Stimulated activated CD4-positive, alpha-beta T cell treated with anti-CD3 and anti-CD28 coated beads, TNF-alpha, amount 100 ng/mL, for 24 hours (primary cell): ENCODE measurements at places on chromosomes 6 and 20.
A peak's percentile ranks its signal among the peaks of the same experiment; 100 is the strongest.

DNA sequence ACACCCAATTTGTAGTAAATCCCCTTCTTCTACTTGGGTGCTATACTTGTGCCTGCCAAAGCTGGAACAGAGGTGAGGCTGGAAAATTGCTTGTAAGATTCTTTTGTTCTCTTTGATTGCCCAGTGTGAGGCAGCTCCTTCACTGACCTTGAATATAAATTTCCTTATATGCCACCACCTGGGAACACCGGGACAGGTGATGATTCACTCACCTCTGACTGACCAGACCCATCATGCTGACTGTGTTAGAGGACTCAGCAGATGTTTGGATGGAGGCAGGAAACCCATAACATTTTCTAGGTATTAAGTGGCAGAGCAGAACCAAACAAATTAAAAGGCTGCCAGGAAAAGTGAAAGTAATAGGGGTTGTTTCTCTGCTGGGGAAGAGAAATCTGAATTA lies 120.9 kb downstream of the GRM1 start:
- DNase-seq: no peak

GRCh38 chr20:54665812-54666211 lies 190.4 kb downstream of the DOK5 start:
- no peak for DNase-seq

- DNase-seq: no peak
Measured at GRCh38 chr20:605237-605636, 4.9 kb downstream of the TCF15 start.

- DNase-seq: no peak
Measured at GRCh38 chr6:130730600-130730999, 96.6 kb upstream of the SMLR1 start.

DNA sequence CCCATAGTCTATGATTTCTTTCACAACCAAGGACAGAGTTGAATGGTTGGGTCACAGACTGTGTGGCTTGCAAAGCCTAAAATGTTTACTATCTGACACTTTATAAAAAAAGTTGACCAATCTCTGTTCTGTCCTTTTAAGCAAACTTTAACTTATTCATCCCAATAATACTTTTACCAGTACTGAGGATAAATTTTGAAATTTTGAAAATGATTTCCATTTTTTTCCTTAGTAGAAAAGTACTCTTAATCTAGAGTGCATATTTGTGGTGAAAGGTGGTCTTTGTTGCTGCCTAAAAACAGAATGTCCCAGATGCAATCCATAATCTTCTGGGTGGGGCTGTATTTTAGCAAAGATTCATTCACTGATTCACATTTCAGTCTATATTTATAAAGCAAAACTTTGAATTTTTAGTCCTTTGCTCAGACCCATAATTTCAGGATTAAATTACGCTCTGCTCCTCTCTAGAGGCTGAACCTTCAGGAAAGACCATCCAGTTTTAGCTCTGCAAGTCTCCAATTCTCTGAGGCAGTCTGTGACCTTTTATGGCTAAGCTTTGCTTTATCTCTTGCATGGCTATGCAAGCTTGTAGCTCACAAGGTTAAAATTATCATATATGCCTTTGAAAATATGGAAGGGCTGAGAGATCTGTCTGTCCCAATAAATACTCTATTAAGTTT lies 573.5 kb downstream of the COL12A1 start:
- no peak for DNase-seq

- DNase-seq: no peak
Measured at GRCh38 chr6:147561726-147562125, 53.2 kb downstream of the SAMD5 start.

GRCh38 chr6:141677598-141678211 lies 455.0 kb upstream of the GJE1 start:
- no peak for DNase-seq

DNA sequence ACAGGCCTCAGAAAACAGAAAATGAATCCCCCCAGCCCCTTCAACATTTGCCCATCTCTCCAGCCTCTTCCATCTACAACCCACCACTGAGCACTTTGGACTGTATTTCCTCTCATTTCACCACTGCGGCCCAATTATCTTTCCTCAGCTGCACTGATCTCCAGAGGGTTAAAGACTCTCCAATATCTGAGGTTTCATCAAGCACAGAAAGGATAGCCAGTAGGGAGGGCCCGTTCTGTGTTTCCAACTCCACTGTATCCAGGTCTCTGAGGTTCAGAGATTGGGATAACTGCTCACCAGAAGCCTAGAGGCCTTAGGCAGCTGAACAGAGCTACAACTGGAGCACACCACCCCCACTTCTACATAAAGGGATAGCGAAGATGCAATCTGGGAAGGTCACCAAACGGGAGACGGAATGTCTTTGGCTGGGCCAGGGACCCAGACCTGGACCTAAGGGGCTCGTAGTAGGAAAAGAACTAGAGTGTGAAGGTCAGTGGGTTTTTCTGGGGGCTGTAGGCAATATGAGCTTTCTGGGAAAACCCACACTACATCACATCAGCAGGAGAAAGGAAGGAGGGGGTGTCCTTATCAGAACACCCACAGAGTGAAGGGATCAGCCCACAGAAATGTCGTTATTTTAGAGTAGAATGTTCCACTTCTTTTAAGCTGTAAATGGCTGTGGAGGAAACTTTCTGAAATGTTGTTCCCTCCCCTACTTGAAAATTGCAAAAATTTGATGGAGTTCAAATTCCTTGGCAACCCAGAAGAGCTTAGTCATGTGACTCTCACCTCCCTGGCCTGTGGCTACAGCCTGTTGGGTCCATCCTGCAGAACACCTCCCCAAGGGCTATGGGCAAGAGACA lies 7.3 kb downstream of the KCNK5 start:
- no peak for DNase-seq

DNA sequence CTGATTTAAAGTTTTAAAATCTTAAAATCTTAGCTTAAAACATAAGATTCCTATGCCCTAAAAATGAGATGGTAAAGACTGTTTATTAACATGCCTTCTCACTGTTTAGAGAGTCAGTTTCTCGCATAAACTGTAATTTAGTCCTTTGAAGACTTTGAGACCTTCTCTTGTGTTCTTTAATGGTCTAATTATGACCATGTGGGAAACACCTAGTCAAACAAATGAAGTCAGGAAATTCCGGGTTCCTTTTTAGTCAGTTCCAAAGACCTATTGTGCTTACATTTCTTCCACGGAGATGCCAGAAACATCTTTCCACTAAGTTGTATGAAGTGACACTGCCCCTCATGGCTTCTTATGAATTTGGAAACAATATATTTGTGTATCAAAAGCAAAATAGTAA lies 64.2 kb upstream of the KIF25 start:
- no peak for DNase-seq

- DNase-seq: no peak
Measured at GRCh38 chr6:81849248-81849647, 96.8 kb upstream of the TENT5A start.

- DNase-seq: no peak
Measured at GRCh38 chr6:45488889-45489288, 111.2 kb upstream of the SUPT3H start.

GRCh38 chr6:127641905-127642304 lies 64.9 kb downstream of the C6orf58 start:
- no peak for DNase-seq

DNA sequence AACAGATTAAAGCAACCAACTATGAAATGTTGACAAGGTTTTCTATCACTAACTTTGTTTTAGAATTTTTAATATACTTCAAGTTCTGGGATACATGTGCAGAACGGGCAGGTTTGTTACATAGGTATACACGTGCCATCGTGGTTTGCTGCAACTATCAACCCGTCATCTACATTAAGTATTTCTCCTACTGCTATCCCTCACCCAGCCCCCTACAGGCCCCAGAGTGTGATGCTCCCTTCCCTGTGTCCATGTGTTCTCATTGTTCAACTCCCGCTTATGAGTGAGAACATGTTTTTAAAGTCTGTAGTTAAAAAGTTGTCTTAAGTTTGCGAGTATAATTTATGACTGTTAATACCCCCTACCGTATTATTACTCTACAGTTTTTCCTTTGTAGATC lies 844.3 kb upstream of the MANEA start:
- DNase-seq: no peak

- no peak for DNase-seq
Measured at GRCh38 chr6:31498748-31499147, 803 bp downstream of the MICB start.

DNA sequence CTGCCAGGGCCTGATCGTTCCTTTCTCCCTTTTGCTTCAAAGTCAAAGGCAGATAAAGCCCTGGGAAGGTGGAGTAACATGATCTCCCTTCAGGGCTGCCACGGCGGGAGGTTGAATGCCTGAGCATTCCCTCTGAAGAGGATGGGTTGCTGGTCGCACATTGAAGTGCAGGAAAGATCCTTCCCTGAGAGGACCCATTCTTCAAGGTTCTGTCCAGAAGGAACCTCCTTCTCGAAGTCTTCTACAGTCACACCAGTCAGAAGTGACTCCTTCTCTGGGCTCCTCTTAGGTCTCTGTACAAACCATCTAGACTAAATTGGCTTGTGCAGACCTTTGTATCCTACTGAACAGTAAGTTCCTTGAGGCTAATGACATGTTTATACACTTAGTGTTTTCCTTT lies 192.6 kb upstream of the VGLL2 start:
- DNase-seq: no peak

DNA sequence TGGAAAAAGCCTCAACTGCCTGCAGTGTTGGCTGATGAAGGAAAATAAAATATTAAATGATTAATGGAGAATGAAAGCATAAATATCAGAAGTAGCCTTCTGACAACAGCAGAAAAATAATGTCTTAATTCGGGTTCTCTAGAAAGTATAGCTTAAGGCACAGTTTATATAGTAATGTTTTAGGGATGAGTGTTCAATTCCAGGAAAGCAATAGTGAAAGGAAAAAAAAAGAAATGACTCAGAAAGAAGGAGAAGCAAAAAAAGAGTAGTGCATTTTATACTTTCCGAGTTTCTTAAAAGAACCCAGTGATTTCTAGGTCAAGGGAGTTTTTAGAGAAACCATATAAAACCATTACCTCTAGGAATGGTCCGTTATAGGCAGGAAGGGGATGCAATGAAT lies 137.3 kb downstream of the HTR1B start:
- DNase-seq: no peak

DNA sequence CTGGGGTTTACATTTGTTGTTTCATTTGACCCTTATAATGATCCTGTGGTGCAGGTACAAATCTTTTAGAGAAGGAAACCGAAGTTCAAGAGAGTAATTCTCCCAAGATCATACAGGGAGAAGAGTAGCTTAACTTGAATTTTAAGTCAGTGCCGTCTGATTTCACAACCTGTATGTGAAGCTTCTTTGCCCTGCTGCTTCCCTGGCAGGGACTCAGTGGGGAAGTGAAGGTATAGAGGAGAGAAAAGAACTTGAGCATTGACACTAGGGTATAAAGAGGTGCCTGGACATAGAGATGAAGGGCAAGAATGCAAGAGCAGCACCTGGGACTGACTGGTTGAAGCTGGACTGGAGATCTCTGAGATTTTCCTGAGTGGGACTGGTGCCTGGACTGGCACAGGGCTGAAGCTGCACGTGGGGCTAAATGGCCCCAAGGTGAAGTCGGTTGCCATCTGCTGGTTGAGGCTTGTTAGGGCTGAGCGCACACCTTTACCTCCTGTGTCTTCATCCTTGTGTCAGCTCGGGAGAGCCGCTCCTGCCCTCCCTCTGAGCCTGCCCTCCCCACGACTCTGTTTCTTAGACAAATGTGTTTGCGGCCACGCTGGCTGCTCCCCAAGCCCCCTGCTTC lies 41.8 kb downstream of the FARS2 start:
- peak; percentile 41 for DNase-seq

DNA sequence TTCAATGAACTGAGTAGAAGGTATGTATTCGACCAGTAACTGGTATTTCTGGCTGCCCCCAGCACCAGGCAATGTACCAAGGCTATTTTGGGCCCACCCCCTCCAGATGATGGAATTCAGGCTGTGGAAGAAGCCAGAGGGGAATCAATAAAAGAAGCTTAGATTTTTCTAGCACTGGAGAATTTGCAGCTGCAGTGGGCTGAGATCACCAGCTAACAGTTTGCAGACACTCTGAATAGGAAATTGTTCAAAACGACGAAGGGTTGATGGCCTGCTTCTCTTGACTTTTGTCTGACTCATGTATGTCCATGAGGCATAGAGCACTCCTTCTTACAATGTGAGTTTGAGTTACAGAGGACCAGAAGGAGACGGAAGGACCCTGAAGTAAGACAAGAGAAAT lies 32.4 kb upstream of the FBXO9 start:
- no peak for DNase-seq

GRCh38 chr6:129623008-129623732 lies 86.8 kb downstream of the ARHGAP18 start:
- DNase-seq: no peak

GRCh38 chr6:108966855-108967755 lies 118.9 kb downstream of the ARMC2 start:
- no peak for DNase-seq

DNA sequence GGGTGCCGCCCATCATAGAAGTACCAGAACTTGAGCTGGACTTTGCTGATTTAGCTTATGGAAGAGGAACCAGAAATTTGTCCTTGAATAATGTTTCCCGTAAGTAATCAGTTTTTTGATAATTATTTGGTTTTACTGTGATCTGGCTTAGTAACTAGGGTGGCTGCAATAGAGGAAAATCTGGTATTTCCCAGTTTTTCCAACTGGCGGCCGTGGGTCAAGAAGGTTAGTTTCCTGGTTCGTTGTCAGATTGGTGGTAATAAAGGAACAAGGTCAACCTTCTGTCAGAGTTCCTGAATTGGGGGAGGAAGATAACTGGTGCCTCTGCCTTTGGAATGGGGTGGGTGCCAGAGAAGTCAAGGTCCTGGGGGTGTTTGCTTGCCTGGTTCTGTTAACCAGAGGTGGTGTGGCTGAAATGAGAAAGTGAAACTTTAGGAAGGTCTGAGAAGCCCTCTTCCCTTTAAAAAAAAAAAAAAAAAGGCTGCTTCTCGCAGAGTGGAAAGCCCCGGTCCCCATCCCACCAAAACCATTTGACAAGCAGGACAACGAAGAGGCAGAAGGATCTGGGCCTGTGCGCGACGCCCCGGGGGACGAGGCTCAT lies at the start of gene CALHM6:
CALHM6 (plus strand) TSS at position 45 of the 601 bp plus-strand sequence; CDS start at position 600, 555 bp downstream.
- DNase-seq: no peak

DNA sequence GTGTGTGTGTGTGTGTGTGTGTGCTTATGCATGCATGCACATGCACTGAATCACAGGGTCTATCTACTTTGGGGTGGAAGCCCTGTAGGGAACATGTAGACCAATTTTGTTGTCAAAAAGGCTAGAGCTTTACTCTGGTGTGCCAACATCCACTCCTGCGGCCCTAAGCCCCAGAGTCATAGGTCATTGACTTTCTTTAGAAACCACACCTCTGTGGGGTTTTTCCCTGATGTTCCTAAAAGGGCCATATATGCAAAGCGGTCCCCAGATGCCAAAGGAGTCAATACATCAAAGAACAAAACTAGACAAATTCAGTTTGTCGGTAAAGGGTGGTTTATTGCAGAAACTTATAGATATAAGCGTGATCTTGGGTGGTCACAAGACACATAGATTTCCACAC lies 29.8 kb upstream of the SLC2A12 start:
- no peak for DNase-seq

DNA sequence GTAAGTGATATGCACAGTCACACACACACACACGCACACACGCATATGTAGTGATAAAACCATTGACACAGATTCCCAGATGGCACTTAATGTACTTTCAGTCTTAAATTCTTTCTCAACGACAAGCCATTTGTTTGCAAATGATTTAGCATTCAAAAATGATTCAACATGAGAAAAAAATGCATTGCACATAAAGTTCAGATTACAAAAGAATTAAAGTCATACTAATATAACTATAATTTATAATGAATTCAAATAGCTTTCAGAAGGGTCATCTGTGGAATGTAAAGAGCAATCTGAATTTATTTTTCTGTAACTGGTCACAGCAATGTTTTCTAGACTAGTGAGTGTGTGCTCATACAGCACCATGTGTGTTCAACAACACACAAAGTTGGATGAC lies 521.6 kb upstream of the ZNF337 start:
- no peak for DNase-seq

GRCh38 chr6:107061125-107062020 lies 33.4 kb downstream of the MTRES1 start:
- no peak for DNase-seq
